ENCODE measurements at places on chromosomes 2 and 18.

- no peak for DNase-seq
These were observed 14.6 kb downstream of the ITGA4 start for GRCh38 chr2:181471783-181472182.

- DNase-seq, result no peak
These were observed 772.2 kb downstream of the SUCLG1 start for GRCh38 chr2:83686863-83687262.

DNA sequence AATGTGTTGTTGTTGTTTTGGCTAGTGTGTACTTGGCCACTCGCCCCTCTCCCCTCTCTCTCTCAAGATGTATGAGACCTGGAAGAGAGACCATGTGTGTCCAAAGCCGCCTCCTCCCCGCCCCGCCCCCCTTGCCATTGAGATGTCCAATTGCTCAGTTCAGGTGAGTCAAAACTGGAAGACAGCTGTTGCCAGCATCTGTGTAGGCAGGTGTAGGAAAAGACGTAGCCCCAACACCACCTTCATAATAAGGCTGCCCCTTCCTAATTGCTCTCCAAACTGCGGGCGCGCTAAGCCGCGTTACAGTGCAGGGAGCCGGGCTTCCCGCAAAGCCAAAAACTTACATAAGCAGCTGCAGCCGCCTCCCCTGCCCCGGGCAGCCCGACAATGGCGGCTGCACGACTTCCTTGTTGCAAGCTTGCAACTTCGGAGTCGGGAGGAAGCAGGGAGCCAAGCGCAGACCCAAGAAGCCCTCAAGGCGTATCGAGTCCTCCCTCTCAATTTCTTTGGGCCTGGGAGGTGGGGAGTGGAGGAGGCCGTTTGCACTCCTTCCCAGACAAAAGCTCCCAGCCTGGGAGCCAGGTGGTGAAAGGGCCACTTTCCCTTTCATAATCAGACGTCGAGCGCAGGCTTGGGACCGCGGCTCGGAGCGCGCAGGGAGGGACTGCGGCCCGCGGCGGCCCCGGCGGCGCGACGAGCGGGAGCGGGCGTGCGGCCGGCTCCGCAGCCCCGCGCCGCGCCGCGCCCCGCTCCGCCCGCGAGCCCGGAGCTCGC lies 882 bp downstream of the ZBTB14 start:
- peak; percentile 37 for DNase-seq

DNA sequence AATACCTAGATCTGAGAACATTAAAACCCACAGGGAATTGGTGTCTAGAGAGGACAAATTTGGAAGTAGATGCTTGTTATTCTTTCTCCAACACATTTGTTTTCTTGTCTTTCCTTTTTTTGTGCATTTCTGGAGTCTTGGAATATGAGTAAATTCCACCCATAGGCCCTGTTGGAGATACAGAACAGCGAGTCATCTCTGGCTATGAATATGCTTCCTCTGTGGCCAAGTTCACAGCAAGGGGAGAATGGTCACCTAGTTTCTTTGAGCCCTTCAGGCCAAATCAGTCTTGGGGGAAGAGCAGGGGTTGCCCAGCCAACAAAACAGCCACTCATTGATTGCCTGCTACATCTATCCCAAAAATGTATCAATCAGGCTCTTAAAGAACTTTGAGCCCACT lies 31.3 kb downstream of the SP140L start:
- no peak for DNase-seq

- DNase-seq, result no peak
These were observed 127.1 kb downstream of the ETAA1 start for GRCh38 chr2:67524213-67524612.

DNA sequence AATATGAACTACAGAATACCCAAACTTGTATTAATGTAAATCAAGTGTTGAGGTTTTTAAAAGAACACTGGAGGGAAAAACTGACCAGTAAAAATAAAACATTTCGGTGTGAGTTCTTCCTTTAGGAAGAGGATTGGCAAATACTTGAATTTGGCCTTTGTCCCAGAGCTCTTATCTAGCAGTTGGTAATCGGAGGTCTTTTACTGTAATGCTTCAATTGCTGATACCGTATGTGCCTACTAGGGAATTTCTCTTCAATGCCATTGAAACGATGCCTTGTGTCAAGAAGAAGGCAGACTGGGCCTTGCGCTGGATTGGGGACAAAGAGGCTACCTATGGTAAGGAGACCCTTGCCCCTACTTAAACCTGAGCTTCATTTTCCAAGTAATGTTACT lies 4.1 kb downstream of the RRM2 start:
- no peak for DNase-seq

DNA sequence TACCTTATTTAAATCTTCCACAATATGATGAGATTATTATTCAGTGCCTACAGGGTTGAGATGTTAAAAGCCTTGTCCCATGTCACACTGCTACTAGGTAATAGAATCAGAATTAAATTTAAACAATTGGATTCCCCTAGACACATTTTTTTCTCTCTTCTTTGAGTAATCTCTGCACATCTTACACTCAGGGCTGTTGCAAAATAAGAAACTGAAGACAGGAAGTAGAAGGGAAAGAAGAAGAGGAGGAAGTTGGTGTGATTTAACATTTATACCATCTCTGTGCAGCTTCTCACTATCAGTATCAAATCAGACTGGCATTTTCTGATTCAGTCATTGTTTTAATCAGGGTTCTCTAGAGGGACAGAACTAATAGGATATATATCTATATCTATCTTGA lies 677.6 kb downstream of the IRS1 start:
- DNase-seq, result no peak

DNA sequence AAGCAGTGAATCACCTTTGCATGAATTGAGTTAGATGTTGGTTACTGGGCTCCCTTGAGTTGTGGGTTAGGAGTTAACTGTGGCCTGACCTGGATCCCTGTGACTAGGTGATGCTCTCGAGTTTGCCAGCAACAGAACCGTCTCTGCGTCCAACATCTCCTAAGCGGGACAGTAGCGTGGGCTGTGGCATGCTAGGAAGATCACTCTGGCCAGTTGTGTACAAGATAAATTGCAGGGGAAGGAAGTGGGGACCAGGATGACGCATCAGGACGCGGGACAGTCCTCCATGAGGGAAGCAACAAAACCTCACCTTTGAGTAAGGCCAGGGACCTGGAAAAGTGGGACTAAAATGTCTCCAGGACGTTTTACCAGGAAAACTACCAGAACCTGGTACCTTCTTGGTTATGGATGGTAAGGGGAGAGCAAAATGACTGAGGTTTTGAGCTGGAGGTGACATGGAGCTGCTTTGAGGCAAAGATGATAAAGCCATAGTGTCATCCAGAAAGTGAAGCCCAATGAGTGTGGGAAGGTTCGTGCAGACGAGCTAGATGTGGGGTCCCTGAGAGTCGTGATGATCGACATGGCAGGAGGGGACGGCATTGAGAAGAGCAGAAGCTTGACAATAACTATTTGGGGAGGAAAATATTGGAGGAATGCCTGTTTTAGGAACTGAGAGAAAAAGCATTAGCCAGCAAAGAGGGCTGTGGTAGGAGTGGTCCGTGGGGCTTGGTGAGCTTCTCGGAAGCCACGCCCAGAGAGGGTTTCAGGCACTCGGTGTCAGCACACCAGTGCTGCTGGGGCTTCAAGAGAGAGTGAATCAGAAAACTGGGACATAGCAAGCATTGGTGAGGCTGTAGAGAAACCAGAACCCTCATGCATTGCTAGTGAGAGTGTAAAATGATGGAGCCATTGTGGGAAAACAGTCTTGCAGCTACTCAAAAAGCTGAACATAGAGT lies 95.1 kb downstream of the SMAD7 start:
- no peak for DNase-seq

- no peak for DNase-seq
These were observed 82.1 kb upstream of the POMC start for GRCh38 chr2:25250331-25251070.

DNA sequence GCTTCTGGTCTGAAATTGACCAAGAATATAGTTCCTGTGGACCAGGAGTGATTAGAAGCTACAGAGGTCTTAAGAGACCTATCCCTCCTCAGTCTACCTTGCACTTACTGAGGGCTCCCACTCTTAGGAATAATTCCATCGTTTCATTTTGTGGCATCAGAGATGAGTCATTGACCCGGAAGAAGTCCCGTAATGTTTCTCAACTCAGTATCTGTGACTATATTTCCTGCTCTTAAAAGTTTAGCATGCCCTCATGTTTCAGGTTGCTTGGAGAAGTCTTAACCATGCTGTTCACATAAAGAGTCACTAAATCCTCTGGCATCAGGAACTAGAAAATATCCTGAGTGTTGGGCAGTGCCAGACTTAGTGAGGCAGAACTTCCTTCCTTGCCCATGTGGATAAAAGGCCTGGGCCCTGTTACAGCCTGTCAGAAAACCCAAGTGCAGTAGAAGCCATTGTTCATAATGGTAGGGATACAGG lies at the start of gene IL36A:
Gene IL36A (plus strand): TSS at position 430 of the 480 bp plus-strand sequence. CDS start 413 bp downstream, outside the sequence.
- DNase-seq, result no peak

GRCh38 chr2:122999821-123000220 lies 1025.3 kb upstream of the CNTNAP5 start:
- no peak for DNase-seq

GRCh38 chr18:13214609-13215008 lies 4.0 kb upstream of the LDLRAD4 start:
- DNase-seq, result no peak

DNA sequence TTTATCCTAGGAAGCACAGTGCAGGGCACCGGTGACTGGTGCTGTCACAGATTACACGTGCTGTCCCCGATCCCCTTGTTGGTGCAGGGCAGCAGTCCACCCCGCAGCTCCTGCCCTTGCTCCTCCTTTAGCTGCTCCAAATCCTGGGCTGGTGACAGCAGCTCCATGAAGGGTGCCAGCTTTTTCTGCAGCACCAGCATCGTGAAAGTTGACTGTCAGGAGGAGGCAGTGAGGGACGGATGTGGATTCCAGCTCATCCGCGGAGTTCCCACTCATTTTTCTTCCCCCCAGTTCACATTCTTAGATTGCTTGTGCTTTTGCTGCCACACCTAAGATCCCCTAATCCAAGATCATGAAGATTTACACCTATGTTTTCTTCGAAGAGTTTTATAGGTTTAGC lies 67.5 kb downstream of the ONECUT2 start:
- DNase-seq, result no peak

GRCh38 chr2:69097891-69098655 lies 85.1 kb downstream of the ANTXR1 start:
- DNase-seq, result no peak

- no peak for DNase-seq
These were observed 271.5 kb upstream of the MMADHC start for GRCh38 chr2:149858901-149859634.

GRCh38 chr2:63614983-63615945 lies 26.5 kb downstream of the MDH1 start:
- no peak for DNase-seq

GRCh38 chr2:50480507-50480906 lies 551.4 kb downstream of the NRXN1 start:
- DNase-seq, result no peak

- no peak for DNase-seq
These were observed 237 bp downstream of the SLC39A6 start for GRCh38 chr18:36128907-36129299.

DNA sequence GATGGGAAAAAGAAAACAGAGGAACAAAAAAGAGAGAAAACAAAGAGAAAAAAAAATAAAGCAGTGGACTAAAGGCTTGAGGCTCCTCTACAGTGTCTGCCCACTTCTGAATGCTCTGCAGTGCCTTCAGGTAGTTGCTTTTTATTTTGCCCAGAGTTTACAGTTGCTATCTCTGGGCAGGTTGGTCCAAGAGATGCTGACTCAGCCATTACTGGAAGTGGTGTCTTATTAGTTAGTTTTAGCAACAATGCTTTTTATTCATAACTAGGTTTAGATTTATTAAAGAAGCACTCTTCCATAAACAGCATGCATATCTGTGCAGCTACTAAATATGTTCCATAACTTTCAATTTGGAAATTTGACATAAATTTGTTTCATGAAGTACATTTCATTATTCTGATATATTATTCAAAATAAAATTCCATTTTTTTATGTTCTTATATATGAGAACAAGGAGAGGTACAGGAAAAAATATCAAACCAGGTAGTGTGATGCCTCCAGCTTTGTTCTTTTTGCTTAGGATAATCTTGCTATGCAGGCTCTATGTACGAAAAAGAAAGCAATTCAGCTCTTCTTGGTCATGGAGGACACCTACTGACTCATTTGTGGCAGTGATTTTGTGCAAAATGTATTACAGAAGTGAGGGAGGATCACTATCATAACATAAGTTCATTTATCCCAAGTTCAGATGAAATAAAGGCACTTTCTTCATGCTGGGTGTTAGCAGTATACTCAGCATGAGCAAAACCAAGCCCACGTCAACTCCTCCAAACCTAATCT lies 69.5 kb downstream of the RPIA start:
- DNase-seq, result no peak

DNA sequence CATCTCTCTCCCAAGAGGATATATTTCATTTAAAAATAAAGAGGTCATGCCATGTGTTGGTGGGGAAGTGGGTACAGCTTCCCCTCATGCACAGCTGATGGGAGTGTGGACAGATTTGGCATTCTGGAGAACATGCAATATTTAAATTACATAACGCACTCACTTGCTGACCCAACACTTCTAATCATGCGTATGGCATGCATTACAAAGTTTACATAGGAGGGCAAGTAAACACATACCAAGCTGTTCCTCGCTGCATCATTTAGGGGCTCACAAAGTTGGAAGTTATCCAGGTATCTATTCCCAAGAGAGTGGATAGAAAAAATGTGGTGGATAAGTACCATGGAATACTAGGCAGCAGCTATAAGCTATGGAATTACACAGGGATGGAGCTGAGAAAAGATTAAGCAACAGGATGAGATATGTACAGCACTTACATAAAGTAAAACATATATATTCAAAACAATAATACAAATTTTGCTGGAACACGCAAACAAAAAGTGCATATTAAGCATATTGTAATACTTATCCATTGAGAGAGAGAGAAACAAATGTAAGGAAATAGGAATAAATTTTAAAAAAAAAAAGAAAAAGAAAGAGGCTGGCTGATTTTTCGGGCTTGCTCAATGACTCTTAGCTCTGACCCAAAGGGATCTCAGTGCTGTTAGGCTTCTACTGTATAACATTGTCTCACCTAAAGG lies 11.0 kb downstream of the CYP1B1 start:
- no peak for DNase-seq

- no peak for DNase-seq
These were observed 2.8 kb upstream of the SULT6B1 start for GRCh38 chr2:37191253-37191652.

DNA sequence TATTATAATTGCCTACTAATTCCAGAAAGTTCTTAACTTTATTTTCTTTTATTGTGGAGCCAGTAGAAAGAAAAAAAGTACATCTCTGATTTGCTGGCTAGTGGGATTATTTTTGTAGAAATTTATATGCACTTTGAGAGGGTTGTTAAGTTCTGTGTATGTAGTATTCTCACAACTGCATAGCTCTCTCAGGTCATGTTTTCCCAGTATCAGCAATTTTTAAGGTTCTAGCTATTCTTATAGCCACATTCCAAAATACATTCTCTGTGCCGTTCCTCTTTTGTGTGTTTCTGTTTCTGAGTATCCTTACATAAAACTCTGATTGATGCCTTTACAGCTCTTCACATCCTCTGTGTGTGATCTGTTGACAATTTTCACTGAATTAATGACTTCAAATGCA lies 199.3 kb upstream of the KYNU start:
- DNase-seq, result no peak

DNA sequence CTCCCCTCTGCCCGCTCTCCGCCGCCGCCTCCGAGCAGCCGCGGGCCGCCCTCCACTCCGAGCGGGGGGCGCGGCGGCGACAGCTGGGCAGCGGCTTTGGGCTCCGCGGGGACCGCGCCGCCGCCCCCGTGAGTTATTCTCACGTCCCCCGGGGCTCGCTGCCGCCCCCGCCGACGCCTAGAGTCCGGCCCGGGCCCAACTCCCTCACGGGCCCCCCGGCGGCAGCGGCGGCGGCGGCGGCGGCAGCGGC lies 645 bp downstream of the MIB1 start:
- DNase-seq, result no peak

GRCh38 chr2:151999053-151999452 lies 99.8 kb downstream of the CACNB4 start:
- no peak for DNase-seq

All from stimulated activated CD4-positive, alpha-beta T cell treated with anti-CD3 and anti-CD28 coated beads, TNF-alpha, amount 100 ng/mL, for 1 hour (primary cell).